ENCODE measurements at places on chromosomes 4 and X. TPM values are rescaled to one million over a fixed set of nuclear protein-coding genes. Genes with fewer than 3 reads are reported as not detected.

The GAGE10 gene
- not detected for polyA plus RNA-seq

The CXCL1 gene
- 0.71 TPM for polyA plus RNA-seq

The ART3 gene
- polyA plus RNA-seq: 0.60 TPM

The ZNF157 gene
- polyA plus RNA-seq: 1.1 TPM

The PHEX gene
- polyA plus RNA-seq: 0.37 TPM

The AREG gene
- 0.12 TPM for polyA plus RNA-seq

The FOXR2 gene
- polyA plus RNA-seq: not detected

The CXCL13 gene
- 1.0 TPM for polyA plus RNA-seq

The C4orf51 gene
- polyA plus RNA-seq: not detected

The CPLX1 gene
- polyA plus RNA-seq: 1.3 TPM

The CPE gene
- 124 TPM for polyA plus RNA-seq

The MEPE gene
- not detected for polyA plus RNA-seq

The FHDC1 gene
- 4.0 TPM for polyA plus RNA-seq

The CPEB2 gene
- polyA plus RNA-seq: 17.0 TPM

The FGD1 gene
- 16.3 TPM for polyA plus RNA-seq

The LEF1 gene
- 78.9 TPM for polyA plus RNA-seq

Measured in right renal cortex interstitium (tissue), 3 donors.